ENCODE measurements at places on chromosomes 5 and 9. TPM values are rescaled to one million over a fixed set of nuclear protein-coding genes. Genes with fewer than 3 reads are reported as not detected.

Gene PIP5KL1
- 5.8 TPM for total RNA-seq

Gene GRM6
- not detected for total RNA-seq

Gene DRD1
- 0.17 TPM for total RNA-seq

DNA sequence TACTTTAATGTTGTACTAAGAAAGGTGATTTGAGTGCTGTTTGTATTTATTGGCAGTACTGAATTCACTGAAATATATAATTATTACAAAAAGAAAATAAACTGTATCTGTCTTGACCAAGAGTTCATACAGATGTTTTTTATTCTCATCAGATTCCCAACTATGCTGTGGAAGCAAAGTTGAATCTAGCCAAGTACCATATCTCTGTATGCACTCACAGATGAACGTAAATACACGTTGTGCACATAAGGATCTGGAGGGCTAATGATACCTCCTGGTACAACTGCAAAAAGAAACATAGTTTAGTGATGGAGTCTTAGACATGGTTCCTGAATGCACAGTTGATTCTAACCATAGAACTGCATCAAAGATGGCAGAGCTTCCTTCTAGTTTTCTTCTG lies 169.4 kb downstream of the CD180 start:
- DNase-seq = no peak

Gene ST8SIA4
- 18.0 TPM for total RNA-seq

DNA sequence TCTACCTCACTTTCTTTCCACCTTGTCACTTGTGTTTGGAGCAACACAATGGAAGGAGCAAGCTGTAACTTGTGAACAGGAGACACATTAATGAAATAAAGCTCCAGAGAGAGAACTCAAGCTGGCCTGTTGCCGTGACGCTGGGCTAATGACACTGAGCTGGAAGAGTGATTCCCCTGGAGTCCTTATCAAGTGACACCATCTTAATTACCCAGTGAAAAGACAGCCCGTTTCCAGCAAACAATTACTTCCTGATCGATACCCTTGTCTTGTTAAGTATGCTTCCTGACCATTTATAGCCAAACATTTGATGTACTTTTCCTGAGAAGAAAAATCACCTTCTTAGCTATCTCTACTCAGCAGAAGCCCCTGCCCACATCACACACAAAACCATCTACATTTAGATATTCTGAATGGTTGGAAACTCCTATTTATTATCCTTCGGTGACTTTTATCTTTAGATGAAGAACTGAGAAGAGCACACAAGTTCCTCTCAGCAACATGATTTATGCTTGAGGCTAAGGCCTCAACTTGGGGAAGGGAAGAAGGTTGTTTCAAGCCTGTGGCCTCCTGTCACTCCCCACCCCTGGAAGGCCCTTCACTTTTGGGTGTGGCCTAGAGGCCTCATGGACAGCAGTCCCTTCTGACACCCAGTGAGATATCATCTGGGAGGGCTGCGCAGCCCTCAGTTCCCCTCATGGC lies 34.1 kb downstream of the CRHBP start:
- DNase-seq = no peak

Gene SARDH
- total RNA-seq = 6.8 TPM

DNA sequence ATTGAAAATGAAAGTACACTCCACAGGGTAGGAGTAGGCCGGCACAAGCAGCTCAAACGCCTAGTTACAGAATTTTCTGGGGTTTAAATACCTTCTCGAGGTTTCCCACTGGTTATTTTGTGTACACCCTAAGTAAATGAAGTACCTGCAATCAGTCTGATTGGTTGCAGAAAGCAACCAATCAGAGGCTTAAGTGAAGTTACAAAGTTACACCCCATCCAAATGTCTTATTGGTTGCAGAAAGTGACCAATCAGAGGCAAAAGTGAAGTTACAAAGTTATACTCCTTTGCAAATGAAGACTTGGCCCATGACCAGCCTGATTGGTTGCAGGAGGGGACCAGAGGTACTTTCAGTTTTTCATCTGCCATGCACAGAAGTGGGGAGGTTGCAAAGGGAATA lies 33.2 kb upstream of the ERAP2 start:
- DNase-seq = no peak

- no peak for DNase-seq
Observed at GRCh38 chr9:113646946-113647914, 183.7 kb downstream of the RGS3 start.

DNA sequence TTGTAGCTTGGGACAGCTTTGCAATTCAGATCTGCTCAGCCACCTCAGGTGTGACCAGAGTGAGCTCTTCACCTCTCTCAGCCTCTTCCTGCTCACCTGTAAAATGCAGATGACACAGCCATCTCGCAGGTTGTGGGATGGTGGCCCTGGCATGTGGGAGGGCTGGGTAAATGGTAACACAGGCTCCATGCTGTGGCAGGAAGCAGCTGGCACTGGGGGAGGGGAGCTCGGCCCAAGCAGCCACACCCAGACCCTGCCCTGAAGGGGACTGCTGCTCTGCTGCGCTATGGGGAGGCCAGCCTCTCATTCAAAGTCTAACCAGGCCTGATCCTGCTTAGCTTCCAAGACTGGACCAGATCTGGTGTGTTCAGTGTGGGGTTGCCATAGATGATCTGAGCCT lies 24.1 kb downstream of the PHF2 start:
- no peak for DNase-seq

Gene PCA3
- 0.33 TPM for total RNA-seq

DNA sequence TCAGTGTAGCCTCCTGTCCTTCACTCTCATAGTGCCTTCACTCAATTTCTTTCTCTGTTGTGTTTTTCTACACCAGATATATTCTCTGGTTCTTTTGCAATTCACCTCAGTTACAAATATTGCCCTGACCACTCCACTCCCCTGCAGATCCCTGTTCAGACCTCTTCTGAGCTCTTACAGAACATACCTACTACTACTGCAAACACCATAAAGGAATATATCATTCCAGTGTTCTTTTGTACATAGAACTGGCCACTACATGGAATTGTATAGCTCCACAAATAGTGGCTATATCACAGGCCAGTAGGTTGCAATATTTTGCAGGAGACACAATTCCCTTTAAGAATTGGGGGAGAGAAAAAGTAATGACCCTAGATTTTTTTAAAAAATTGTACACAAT lies 21.0 kb downstream of the ALDH1A1 start:
- DNase-seq = no peak

DNA sequence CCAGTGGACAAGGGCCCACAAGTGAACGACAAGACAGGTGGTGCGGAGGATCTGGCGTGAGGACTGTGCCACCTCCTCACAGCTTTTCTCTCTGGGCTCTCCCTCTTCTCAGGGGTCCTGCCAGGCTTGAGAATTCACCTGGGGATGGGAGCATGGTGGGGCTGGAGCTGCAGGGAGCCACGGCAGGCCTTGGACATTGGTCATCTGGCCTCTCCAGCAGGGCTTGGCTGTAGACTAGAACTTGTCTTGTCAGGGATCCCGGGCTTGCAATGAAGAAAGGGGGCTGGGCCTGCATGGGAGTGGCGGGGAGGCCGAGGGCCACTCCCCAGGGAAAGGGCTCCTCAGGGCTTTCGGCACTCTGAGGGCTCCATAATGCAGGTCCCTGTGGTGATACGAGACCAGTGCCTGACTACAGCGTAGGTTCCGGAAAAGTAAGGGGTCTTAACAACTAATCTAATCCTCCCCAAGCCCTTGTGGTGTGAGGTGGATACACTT lies 126.7 kb downstream of the MACROH2A1 start:
- no peak for DNase-seq

DNA sequence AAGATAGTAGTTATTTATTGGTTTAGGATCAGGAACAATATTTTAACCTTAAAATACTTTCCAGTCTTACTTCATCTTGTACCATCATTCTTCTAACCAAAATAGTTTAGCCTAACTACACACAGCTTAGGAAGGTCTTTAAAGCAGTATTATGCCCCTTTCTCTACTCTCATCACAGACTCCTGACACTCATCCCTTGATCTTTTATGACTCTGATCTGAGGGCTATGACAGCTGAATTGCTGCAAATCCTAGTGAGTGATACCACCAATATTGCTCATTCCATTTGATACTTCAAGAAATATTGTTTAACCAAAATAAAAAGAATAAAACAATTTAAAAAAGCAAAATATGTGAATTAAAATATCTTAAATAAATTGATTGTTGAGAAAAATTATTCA lies 746.6 kb upstream of the ACO1 start:
- no peak for DNase-seq

Gene ADAMTSL1
- total RNA-seq = 6.0 TPM

Gene CCDC192
- total RNA-seq = 2.0 TPM
